ENCODE measurements at places on chromosomes 2 and 18.

- DNase-seq: no peak
These were observed 54.1 kb downstream of the CPO start for GRCh38 chr2:206993396-206993911.

- DNase-seq: no peak
These were observed 31.5 kb downstream of the MRPL33 start for GRCh38 chr2:27803046-27803445.

DNA sequence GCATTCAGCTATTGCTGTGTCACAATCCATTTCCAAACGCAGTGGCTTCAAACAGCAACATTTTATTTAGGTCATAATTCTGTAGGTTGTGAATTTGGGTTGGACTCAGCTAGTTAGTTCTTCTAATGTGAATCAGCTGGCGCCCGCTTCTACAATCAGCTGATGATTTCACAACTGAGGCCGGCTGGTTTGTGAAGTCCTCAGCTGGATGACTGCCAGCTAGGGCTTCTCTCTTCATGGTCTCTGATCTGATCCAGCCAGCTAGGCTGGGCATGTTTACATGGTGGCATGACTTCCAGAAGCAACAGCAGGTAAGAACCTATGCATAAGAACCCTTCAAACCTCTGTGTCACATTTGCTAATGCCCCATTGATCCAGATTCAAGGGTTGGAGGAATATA lies 172.0 kb downstream of the SLC4A10 start:
- no peak for DNase-seq

DNA sequence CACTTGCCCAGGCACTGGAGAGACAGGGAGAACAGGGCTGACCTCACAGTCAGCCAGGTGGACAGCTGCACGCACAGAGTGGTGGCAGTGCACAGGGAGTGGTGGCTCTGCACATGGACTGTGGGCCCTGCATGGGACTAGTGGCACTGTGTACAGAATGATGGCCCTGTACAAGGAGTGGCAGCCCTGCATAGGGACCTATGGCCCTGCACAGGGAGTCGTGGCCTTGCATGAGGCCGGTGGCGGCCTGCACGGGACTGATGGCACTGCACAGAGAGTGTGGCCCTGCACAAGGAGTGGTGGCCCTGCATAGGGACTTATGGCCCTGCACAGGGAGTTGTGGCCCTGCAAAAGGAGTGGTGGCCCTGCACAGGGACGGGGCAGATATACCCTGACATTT lies 19.1 kb upstream of the STEAP3 start:
- no peak for DNase-seq

DNA sequence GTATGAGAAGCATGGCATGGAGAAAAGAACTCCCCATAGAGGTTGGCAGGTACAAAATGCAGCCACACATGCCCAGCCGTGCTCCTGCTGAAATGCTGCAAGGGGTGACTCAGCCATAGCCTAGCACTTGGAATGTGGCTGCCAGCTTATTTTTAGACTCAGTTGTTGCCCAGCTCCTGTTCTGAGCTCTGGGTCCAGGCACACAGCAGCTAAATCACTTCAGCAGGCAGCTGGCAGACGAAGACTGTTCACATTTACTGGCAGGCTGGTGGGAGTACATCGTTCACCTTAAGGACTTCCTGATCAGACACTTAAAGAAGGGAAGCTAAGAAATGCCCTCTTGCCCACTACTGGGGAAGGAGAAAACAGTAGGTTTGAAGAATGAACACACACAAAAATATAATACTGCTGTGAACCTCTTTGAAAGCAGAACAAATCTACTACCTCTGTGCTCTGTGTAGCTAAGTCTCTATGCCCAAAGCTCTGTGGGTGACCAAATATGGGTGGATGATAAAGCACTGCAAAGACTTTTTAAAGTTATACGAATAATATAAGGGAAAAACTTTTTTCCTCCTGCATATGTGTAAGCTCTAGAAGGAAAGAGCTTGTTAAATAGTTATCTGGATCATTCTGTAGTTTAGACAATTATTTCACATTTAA lies 146.1 kb downstream of the LNPK start:
- DNase-seq: no peak

- DNase-seq: peak; percentile 86
These were observed 8.0 kb downstream of the TMBIM1 start for GRCh38 chr2:218284106-218284811.

DNA sequence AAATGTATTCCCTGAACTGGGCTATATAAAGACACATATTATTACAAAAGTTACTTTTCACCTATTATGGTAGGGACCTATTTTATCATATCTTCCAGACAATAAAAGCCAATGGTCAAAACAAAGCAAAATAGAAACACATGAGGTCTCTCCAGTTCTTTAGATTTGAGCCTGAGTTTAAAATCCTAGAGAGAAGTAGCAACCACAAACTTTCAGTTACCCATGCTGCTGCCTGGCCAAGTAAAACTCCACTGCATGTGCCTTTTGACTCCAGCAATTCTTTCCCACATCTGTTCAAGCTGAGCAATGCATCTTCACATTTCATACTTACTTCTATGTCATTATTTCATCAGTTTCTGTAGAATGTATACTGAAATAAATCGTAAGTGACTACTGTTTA lies 405.3 kb downstream of the STK39 start:
- no peak for DNase-seq

DNA sequence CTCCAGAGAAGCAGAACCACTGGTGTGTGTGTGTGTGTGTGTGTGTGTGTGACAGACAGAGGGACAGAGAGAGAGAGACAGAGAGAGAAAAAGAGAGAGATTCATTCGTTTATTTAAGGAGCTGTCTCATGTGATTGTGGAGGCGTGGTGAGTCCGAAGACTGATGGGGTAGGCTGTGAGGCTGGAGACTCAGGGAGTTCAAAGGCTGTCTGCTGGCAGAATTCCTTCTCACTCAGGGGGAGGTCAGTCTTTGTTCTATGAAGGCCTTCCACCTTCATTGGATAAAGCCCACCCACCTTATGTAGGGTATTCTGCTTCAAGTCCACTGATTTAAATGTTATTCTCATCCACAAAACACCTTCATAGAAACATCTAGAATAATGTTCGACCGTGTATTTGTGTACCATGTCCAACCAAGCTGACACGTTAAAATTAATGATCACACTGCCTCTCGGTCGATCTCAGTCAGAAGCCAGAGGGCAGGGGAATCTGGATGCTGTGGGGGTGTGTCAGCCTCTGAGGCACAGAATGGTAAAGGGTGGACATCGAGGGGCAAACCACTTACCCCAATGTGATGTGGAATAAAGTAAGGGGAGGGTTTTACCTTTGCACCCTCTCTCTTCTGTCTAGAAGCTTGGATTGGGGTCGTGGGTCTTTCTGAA lies 275.6 kb downstream of the SLC4A3 start:
- no peak for DNase-seq

- DNase-seq: no peak
These were observed 61.3 kb upstream of the RAPGEF4 start for GRCh38 chr2:172674034-172674967.

GRCh38 chr2:129673234-129673633 lies 306.2 kb upstream of the RAB6C start:
- no peak for DNase-seq

DNA sequence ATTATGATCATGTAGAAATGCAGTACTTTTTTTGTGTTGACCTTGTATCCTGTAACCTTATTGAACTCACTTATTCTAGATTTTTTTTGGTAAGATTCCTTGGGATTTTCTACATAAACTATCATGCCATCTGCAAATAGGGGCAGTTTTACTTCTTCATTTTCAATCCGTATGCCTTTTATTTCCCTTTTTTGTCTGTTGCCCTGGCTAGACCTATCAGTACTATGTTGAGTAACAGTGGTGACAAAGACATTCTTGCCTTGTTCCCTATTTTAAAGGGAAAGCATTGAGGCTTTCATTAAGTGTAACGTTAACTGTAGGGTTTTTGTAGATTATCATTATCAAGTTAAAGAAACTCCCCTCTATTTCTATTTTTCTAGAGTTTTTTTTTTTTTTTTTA lies 92.3 kb downstream of the LYPD1 start:
- no peak for DNase-seq

DNA sequence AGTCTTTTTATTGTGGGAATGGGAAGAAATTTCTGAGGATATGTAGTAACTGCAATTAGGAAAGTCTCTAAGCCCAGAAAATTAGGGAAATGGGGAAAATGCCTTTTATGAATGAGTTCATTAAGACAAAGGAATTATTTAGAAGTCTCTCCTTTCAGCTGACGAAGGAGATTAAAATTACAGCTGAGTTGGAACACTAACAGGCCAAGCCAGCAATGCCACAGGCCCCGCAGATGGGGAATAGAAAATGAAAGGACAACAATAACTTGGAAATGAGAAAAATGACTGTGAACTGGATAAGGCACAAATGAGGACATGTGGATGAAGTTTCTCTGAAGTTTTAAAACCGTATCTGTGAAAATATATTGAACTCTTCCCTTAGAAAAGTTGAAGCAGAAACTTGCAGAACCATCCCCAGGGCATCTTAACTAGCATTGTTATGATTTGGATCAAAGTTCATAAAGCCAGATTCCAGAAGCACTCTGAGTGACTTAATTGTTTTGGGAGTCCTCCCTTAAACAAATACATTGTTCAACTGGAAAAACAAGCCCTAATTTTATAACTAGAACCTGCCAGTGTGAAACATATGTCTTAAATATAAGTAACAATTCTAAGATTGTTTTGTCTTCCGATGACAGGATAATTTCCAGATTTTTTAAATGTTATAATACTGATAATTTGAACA lies 51.3 kb downstream of the C2orf76 start:
- no peak for DNase-seq

DNA sequence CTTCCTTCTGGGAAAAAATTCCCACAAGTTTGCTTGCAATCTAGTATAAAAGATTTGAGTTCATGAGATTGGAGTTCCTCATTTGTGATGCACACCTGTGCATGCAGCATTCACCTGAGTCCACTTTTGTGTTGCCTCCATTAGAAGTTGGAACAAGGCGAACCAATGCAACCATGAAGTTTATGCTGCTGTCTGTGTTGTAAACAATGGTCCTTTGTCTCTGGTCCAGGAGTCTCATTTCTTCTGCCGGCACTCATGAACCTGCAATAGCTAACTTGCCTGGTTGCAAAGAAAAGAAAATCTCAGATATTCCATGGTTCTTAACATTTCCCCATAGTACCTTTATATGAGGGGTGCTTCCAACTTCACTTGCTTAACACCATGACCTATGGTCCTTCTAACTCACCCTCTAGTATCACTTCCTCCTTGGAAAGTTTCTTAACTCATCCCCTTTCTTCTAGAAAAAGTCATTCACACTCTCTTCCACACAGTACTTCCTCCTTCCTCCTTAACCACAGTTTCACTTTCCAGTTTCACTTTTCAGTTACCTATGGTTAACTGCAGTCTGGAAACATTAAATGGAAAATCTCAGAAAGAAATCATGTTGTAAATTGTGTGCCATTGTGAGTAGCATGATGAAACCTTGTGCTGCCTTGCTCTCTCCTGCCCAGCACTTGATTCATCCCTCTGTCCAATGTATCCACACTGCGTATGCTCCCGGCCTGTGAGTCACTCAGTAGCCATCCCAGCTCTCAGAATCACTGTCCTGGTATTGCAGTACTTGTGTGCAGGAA lies 128.8 kb upstream of the TRIB2 start:
- DNase-seq: no peak

- no peak for DNase-seq
These were observed 505 bp downstream of the FOXI3 start for GRCh38 chr2:88451811-88452564.

DNA sequence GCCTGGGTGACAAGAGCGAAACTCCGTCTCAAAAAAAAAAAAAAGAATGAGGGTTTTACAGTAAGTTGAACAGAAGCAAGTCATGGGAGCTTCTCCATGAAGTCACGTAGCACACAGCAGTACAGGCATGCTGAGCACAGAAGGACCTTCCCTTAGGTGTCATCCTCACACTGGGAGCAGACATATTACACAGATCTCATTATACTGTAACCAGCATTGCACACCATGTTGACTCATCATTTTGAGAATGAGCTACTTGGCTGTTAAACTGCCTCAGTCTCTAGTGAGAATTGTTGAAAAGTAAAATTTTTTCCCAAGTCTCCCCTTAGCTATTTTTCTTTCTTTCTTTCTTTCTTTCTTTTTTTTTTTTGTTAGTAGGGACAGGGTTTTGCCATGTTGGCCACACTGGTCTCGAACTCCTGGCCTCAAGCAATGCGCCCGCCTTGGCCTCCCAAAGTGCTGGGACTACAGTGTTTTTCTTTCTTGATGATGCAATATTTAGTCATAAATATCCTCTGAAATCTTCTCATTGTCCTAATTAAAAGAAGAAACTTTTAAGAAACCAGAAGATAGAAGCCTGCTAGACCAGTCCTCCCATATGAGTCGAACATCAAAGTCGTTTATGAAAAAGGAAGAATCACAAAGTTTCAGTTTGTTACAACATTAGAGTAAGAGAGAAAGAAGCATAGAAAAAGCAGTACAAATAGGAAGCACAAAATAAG lies 37.9 kb upstream of the PPP1CB start:
- DNase-seq: no peak

- no peak for DNase-seq
These were observed 88.6 kb downstream of the LIPG start for GRCh38 chr18:49650426-49650891.

- no peak for DNase-seq
These were observed 42.4 kb downstream of the MRPL35 start for GRCh38 chr2:86241611-86242010.

GRCh38 chr2:191318729-191319078 lies 73.5 kb downstream of the MYO1B start:
- no peak for DNase-seq

- no peak for DNase-seq
These were observed 57.3 kb downstream of the CCDC74A start for GRCh38 chr2:131584940-131585339.

DNA sequence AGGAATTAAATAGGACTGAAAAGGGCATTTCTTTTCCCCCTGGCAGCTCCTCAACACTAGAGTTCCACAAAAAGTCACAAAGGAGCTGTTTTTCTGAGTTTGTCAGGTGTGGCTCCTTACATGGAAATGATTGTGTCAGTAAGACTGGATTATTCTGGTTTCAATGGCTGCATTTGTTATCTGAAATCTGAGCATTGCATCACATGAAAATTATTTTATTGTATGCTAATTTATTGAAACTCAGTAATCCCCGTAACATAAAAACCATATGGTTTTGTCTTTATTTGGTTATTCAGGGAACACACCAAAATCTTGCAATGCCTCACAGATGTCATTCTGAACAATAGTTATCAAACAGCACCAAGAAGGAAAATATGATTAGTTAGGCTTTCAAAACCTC lies 439.7 kb upstream of the TNP1 start:
- DNase-seq: no peak

DNA sequence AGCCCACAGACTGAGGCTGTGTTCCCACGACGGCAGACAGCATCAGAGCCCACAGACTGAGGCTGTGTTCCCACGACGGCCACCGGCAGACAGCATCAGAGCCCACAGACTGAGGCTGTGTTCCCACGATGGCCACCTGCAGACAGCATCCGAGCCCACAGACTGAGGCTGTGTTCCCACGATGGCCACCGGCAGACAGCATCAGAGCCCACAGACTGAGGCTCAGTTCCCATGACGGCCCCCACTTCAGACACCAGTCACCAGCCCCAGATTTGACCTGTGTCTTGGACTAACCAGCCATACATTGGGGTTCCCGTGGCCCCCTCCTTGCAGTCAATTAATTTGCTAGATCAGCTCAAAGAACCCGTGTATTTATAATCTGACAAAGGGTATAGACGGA lies 57.8 kb upstream of the SNTG2 start:
- no peak for DNase-seq
